ENCODE measurements at places on chromosomes 12 and 14.
A peak's percentile ranks its signal among the peaks of the same experiment; 100 is the strongest.

DNA sequence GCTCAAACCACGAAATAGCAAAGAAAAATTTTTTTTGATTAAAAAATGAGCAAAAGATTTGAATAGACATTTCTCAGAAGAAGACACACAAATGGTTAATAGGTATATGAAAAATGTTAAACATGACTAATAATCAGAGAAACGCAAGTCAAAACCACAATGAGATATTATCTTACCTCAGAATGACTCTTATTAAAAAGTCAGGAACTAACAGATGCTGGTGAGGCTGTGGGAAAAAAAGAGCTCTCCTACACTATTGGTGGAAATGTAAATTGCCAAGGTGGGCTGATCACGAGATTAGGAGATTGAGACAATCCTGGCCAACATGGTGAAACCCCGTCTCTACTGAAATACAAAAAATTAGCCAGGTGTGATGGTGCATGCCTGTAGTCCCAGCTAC lies 315.5 kb upstream of the FLRT2 start:
- no peak for DNase-seq

DNA sequence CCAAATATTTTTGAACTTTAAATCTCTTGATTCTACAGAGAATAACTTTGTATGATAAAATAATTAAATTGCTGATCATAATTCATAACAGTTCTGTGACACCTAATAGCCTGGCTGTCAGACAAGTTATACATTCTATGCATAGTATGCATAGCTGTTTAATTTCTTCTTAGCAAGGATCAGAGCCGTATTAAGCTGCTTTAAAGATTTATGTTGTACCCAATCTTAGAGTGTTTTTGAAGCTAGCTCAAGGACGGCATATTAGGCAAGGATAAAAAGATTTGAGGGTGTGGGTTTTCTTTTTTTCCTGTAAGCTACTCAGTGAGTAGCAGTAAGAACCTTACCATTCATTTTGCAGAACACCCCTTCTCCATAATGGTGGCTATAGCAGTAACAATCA lies 45.9 kb downstream of the SLC17A8 start:
- no peak for DNase-seq

DNA sequence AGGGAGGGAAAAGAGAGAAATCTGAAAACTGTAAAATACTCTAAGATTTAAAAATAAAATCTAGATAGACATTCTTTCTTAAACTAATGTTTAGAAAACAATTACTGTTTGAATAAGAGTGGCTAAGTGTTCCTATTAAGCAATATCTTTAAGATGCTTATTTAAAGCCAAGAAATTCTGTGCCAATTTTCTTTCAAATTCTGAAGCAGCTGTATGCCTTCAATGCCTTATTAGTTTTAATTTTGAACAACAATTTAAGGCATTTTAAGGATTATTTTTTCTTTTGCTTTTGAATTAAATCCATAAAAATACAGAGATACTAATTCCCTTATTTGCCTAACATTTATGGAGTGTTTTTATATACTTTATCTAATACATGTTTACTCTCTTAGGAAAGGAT lies 50.3 kb upstream of the KITLG start:
- no peak for DNase-seq

DNA sequence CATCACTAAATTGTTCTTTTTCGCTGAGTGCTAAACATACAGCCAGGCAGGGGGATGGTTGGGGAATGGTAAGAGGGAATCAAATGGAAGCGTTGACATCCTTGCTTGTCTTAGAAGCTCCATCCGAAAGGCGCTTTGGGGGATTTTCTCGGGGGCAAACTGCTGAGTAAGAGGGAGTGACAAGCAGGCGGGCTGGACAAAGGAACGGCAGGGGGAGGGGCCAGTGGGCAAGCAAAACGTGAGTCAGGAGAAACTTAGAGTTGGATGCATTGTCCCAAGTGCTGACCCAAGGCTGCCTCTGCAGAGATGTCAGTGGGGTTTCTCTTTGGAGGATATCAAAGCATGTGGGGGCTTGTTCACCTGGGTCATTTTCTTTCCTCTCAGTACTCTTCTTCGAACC lies 480.5 kb downstream of the VRK1 start:
- DNase-seq = peak; percentile 70

GRCh38 chr12:7609495-7609894 lies 56.2 kb downstream of the APOBEC1 start:
- DNase-seq = no peak

GRCh38 chr14:50388256-50388931 lies 8.3 kb downstream of the CDKL1 start:
- peak; percentile 73 for DNase-seq

DNA sequence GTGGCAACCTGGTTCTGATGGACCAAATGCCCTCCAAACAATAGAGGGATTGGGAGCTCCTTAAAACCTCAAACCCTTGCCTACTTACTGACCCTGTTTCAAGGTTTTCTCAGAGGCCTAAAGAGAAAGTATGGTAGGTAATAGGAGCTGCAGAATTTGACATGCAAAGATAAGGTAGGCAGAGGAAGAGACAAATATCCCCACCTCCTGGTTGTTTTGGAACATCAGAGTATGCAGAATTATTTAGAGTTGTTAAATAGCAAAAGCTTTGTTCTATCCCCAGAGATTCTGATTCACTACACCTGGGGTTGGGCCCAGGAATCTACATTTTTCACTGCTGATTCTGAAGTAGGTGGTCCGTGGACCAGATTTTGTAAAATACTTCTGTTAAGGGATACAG lies 421.2 kb downstream of the SOX5 start:
- DNase-seq = peak; percentile 8

DNA sequence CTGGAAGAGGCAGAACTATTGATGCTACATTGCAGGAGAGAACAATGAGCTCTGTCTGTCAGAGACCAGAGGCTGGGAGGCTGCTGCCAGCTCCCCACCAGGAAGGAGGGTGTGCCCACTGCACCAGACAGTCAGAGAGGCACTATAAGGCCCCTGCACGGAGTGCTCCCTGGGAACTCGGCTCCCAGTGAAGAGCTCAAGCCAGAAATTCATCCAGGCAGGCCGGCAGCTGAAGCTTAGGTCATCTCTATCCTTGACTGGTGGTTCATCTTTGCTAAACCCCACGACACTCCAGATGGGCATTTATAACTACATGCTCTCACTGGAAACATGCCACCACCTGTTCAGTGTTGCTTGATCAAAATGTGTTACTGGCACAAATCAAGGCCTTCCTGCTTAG lies 65.1 kb upstream of the GPATCH2L start:
- no peak for DNase-seq

DNA sequence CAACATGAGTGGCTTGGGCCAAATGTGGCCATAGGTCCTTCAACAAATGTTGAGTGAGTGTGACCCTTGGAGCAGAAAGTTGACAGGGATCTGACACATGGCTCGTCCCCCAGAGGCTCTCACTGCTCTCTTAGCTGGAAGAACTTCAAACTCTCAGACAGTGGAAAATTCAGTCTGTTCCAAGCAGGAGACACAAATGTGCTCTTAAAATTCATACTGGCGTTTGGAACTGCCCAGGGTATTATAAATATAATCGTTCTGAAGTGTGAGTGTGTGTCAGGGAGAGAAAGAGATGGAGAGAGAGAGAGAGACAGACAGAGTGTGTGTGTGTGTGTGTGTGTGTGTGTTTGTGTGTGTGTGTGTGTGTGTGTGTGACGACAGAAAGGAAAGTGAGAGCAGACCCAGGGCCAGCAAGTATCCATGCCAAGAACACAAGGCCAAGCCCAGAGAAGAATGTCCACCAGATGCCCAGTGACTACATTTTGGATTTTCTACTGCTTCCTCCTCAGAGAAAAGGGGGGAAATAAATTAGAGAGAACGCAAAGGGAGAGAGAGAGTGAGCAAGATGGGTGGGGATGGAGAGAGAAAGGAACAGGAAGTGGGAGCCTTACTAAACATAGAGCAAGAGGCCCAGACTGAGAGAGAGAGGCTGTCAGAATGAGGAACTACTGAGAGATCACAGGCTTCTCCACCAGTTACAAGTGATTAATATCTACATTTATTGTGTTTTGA lies 193.6 kb upstream of the NUDT4 start:
- no peak for DNase-seq

GRCh38 chr14:61280526-61281185 lies 482 bp downstream of the TMEM30B start:
- peak; percentile 70 for DNase-seq

DNA sequence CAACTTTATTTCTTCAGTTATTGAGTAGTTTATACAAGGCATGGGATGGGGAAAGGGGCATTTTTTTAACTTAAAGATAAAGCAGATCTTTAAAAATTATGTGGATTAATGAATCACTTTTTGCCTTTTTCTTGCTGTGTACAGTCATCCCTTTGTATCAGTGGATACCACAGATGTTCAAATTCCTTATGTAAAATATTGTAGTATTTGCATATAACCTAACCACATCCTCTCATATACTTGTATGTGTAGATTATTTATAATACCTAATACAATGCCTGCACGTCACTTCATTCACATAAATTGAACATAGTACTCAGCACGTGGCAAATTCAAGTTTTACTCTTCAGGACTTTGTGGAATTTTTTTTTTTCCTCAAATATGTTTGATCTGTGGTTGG lies 66.5 kb upstream of the MON2 start:
- no peak for DNase-seq

GRCh38 chr12:87413784-87414183 lies 615.4 kb downstream of the C12orf50 start:
- no peak for DNase-seq

DNA sequence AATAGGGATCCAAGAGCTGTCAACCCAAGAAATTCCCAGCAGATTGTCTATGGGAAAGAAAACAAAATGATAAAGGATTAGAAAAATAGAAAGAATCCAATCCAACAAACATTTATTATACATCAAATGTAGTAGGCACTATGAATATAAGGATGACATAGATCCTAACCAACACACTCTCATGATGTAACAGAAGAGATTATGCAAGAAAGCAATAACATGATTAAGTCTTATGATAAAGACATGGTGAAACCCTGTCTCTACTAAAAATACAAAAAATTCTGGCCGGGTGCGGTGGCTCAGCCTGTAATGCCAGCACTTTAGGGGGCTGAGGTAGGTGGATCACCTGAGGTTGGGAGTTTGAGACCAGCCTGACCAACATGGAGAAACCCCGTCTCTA lies 2.7 kb downstream of the MED6 start:
- no peak for DNase-seq

GRCh38 chr12:66467932-66468331 lies 165.6 kb downstream of the HELB start:
- peak; percentile 23 for DNase-seq

DNA sequence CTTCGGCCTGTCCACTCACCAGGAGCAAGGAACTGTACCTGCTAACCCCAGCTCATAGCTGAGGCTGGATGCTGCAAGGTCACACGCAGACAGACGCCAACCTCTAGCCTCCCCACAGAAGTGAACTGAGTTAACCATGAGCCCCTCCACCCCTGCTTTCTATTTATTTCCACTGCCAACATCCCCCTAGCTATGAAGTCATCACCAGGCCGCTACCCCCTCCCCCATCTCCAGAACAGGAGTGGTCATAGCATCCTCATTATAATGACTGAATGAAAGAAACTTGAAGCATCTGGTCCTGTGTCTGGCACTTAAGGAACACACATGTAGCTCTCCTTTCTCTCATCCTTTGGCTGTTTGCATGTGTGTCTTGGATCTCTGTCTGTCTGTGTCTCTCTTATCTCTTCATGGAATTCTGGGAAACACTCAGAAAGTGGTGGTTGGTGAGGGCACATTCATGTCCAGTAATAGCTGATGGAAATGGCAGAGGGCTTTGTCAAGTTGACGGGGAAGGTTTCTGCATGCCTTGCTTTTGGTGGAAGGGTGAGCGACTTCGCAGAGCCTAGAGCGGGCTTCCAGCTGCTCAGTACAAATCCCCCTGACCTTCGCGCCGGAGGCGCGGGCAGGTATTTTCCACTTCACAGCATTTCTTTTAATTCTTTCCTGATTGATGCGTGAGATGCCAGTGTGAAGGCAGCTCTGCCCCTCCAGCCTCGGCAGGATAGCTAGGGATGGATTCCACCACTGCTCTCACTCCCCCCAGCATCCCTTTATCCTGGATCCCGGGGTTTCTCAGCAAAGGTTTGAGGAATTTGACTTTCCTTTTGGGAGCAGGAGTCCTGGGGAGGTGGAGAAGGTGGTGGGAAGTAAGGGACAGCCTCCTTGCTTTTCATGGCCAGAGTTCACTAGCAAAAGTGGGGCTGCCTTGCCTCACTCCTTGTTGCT lies 198.2 kb downstream of the CHST11 start:
- DNase-seq = peak; percentile 37

GRCh38 chr12:121801595-121802484 lies 2.0 kb upstream of the SETD1B start:
- peak; percentile 58 for DNase-seq

DNA sequence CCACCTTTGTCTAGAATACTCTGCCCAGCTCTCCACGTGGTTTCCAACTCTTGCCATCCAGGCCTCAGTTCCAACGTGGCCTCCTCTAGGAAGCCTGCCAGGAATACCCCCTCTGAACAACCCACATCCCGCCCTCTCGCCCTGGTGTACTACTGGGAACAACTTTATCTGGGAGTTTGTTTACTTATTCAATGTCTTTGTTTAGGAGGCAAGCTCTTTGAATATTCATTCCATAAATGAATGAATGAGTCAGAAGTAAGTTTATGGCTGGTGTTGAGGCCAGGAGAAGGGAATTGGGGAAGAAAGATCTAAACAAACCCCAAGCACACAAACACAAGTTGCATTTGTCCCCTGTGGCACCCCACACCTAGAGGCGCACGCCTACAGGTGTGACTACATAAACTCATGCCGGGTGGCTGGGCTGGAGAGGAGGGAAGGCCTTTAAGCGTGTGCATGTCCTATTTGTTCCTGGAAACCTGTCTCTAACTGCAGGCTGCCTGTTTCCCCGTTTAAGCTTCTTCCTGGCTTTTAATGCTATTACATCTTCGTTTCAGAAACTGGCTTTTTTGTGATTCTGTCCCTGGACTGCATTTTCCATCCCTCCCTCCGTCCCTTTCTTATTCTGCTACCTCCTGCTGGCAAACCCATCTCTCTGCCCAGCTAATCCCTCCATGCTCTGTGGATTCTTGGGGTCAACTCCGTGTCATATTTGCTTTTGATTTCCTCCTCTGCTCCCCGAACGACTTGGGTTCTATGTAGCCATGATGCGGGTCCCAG lies 57.9 kb downstream of the FZD10 start:
- DNase-seq = peak; percentile 23

- DNase-seq = no peak
These were observed 6.6 kb upstream of the PLEKHG7 start for GRCh38 chr12:92696216-92696615.

- no peak for DNase-seq
These were observed 26.1 kb downstream of the SGPP1 start for GRCh38 chr14:63701606-63702299.

- DNase-seq = peak; percentile 51
These were observed 33.5 kb downstream of the PYGL start for GRCh38 chr14:50910495-50911420.
